Putamen (tissue), 1 donor: ENCODE measurements at places on chromosomes 1 and 21.

DNA sequence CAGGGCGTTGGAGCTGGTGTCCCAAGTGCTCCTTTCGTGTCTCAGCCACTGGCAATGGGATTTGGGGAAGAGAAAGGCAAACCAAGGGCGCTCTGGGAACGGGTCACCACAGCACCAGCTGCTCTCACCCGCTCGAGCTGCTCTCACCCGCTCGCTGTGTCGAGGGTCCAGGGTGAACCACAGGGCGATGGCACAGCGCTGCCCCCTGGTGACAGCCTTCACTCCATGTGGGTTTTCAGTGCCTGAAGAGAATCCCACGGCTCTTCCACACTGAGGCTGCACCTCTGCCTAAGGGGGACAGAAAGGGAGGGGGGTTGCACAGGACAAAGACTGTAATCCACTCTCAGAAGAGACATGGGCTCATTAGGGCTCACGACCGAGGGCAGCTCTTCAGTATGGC is 7.1 kb upstream of the CLDN19 start:
- no peak for DNase-seq

DNA sequence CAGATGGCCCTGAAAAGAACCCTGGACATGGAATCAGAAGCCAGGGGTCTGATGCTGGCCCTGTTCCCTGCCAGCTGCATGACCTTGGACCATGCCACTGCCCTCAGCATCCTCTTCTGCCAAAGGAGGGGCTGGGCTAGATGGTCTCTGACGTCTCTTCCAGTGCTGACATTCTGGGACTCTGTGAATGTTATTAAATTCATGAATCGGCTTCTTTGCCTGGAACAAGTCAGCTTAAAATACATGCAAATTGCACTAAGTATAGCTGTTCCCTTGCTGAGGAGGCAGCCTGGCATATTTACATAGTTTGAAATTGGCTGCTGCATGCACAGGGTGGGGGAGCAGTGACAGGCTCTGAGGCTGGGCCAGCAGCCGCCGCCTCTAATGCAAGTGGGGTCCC is 23.8 kb downstream of the KCNA2 start:
- peak; percentile 78 for DNase-seq

DNA sequence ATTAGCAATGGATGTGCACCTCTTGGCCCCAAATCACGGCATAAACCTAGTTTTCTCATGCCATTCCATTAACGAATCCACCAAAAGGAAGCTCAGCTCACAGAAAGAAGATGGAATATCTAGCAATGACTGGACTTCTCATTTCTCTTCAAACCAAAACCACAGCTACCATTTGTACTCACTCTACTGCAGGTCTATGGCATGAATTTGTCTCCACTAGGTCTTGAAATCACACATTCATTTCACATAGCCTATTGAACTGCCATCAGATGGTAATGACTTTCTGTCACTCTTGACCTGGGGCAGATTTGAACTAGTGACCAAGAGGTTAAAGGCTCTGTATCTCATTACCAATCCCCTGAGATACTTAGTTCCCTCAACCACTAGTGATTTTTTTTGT is 382.7 kb downstream of the DPYD start:
- no peak for DNase-seq

GRCh38 chr1:215539803-215540570 is 27.1 kb upstream of the KCTD3 start:
- no peak for DNase-seq

DNA sequence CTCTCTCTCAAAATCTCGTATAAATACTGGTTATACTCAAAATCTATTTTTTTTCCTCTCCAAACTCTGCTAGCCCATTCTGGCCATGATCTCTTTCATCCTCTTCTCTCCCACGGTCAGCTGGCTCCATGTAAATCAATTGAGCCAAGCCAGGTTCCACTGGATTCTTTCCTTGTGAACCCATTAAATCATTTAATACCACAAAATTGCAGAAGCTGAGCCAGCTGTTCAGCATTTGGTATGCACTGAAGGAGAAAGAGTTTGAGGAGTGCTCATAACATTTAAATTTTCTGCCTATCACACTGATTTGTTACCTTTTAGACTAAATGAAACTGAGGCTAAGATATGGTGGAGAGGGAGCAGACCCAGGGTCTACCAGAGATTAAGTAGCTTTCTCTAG is 29.1 kb upstream of the TADA1 start:
- no peak for DNase-seq

DNA sequence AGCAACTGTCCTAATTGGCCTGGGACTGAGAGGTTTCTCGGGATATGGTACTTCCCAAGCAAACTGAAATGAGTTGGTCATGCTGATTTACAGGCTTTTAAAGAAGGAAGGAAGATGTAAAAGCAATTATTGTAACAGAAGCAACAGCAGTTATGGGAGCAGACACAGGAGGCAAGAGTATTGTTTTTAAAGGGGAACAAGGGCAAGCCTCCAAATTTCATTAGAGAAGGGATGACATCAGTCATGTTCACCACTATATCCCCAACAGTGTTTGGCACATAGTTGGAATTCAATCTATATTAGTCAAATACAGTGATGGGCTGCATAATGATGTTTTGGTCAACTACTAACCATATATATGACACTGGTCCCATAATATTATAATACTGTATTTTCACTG is 46.0 kb upstream of the JUN start:
- no peak for DNase-seq

DNA sequence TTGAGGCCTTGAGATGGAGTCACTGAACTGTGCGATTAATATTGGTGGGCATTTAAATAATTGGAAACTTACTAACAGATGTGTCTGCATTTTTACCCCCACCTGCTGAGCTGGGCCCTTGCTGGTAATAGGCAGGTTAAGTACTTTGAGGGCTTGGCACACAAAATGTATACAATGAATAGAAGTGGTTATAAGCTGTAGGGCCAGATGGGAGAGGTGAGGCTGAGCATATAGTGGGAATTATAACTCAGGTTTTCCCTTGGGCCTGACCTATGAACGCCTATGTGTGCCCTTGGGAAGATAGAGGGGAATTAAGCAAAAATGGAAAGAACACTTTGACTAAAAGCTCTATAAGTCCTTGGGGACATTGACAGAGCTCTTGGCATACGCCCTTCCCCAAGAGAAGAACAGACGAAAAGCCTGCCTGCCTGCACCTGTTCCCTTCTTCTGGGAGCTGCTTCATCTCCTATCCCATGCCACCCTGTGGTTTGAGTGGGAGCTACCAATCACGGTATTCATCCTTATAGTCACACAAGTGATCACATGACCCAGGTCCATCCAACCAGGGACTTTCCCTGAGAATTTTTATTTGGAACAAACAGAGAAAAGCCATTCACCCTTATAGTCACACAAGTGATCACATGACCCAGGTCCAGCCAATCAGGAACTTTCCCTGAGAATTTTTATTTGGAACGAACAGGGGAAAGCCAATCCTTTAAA is 260.7 kb upstream of the CSF3R start:
- DNase-seq = no peak

GRCh38 chr1:18073066-18073642 is 34.4 kb upstream of the IGSF21 start:
- DNase-seq = peak; percentile 82

GRCh38 chr21:42737951-42738590 is 84.7 kb downstream of the PDE9A start:
- DNase-seq = peak; percentile 58

GRCh38 chr1:82401116-82401515 is 600.4 kb downstream of the ADGRL2 start:
- DNase-seq = no peak

DNA sequence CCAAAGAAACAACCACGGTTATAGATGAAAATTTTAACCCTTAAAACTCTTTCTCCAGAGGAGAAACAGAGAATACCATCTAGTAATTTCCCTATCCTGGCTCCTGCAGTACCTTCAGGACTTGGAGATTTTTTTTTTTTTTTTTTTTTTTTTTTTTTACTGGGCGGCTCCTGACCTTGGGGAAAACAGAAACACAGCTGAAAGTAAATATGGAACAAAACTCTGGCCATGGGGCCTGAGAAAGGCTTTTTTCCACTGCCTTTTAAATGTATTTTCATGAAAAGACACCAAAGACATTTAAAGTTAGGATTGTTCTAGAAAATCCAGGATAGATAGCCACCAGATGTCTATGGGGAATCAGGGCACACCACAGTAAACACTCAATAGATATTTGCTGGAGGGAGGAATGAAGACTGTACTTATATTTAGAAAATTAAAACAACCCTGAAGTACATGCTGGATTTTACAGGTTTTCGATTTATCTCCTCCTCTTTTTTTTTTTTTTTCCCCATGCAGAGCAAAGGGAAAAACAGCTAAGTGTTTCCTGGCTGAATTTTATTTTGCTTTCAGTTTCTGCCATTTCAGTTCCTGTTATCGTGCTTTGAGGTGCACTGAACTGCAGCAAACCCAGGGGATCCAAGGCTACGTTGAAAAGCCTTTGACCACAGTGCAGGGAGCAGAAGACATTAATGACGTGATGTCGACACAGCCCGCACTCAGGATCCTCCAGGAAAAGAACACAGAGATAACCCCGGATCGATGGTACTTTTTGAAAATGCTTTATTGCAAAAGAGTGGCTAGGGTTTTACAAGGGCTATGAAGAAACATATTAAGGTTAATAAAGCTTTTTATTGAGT is 35.7 kb upstream of the CNN3 start:
- peak; percentile 13 for DNase-seq

DNA sequence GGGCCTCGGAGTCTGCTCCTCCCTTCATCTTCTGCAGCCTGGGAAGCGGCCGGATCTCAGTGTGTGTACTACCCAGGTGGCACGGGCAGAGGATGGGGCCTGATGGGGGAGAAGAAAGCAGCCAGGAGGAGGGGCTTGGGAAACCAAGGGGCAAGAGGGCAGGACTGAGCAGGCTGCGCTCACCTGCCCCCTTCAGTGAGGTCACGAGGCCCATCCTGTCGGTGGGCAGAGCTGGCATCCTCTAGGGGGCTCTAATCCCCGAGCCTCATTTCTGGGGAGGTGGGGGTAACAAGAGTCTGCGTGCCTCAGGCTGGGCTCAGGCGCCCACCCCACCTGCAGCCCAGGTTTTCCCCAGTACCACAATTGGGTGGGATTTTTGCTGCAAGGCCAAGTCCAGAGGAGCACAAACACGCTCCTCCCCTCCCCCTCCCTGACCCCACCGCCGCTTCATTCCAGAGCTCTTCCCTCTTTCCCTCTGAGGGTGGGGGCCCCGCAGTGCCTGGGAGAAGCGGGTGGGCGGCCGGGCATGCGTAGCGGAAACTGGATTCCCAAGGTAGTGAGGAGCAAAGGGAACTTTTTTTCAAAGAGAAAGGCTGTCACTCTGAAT is 1.8 kb upstream of the WNT3A start:
- no peak for DNase-seq

DNA sequence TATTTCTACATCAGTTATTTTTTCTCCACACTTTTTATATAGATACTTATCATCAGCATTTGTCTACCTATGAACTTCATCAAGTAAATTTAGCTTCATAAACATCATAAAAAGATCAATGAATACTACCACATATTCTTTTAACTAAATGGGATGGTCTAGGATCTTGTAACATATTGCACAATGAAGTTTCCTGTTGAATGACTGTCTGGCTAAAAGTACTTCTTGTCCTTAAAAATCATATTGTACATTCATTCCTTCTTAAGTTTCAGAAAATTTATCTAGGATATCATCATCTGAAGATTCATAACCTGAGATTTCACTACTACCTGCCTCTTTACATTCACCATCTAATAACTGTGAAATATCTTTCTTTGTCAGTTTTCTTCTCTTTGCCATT is 69.0 kb downstream of the MAGI3 start:
- no peak for DNase-seq

GRCh38 chr21:35204850-35205541 is 155.9 kb upstream of the RUNX1 start:
- DNase-seq = peak; percentile 50

- DNase-seq = no peak
Measured at GRCh38 chr1:94270801-94271203, 33.4 kb upstream of the ARHGAP29 start.

DNA sequence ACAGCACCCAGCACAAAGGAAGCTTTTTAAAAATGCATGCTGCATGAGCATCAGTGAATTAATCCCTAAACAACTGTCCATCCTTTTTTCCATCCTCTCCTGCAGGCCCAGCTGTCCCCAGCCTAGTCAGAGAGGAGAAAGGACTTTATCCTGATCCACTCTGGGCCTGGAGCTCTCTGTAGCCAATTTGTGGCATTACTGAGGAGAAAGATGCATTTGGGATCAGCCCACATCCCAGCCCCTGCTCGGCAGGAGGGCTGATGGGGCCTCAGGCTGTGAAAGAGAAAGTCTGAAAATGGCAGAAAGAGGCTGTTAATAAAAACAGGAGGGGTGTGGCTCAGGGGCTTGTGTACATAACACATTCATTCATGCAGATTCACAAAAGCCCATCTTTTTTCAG is 37.5 kb upstream of the ATP2B4 start:
- no peak for DNase-seq

DNA sequence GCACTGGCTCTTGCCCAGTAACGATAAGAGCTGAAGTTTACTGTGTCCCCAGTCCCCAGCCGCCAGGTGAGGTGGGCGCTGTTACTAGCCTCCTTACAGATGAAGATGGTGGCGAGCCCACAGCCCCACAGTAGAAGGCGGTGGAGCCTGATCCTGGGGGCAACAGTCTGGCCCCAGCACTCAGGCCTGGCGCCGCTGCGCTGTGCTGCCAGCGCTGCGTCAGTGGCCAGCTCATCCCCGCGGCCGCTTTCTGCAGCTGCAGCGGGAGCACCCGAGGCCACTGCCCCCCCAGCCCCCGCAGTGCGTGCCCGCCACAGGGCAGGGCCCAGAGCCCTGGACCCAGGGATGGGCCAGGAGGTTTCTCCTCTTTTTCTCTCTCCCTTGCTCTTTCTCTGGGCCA is 13.3 kb downstream of the H6PD start:
- peak; percentile 68 for DNase-seq

DNA sequence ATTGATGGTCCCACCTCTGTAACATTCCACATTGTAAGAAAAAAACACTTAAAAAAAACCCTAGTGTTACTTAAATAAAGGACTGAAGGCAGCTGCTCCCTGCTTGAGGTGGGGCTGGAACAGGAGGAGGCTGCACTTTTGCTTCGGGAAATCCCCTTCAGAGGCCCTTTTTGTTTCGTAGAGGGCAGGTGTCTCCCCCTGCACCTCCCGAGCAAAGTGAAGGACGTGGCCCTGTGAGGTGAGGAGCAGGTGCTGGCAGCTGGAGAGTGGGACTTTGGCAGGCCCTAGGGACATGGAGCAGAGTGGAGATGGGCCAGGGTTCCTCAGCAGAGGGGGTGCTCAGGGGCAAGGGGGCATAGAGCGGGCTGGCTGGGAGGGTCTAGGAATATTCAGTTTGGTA is 33.4 kb upstream of the WNT4 start:
- no peak for DNase-seq

DNA sequence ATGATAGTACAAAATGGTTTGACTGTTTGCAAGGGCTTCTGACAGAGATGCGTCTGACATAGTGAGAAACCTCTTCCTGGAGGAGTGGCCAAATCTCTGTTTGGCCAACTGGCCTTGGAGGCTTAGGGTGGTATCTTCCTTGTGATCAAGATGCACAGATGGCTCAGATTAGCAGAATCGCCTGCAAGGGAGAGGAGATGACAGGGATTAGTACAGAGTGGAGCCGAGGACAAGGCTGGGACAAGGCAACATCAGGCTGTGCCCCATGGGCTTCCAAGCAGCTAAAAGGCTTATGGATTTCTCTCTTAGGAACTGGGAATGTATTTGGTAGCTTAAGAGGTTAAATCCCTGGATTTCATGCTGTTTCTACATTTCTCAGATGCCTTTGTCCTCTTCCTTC is 379.1 kb downstream of the SIPA1L2 start:
- DNase-seq = no peak
